ENCODE measurements at places on chromosomes 12 and 14.

GRCh38 chr14:101927859-101928258, 36.5 kb upstream of the DYNC1H1 start:
- DNase-seq = peak; percentile 96

DNA sequence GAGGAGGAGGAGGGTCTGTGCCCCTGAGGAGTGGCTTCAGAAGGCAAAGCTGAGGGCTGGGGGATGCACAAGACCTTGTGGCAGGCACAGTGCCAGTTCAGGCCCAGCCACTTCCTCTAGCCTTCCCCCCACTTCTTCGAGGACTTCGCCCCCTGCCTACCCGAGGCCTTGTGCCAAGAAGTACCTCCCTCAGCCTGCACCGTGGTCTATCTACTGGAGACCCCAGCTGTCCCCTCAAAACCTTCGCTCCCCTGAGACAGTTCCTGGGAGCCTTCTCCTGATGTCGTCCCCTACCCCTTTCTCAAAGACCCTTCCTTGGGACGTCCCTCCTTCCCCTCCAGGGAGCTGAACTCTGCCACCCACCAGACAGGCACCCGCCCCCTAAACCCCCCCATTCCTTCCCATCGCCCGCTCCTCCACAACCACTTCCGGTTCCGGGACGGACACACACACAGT, 604 bp downstream of the ZNF384 start:
- peak; percentile 35 for DNase-seq

GRCh38 chr14:104431929-104432541, 147.5 kb upstream of the C14orf180 start:
- no peak for DNase-seq

DNA sequence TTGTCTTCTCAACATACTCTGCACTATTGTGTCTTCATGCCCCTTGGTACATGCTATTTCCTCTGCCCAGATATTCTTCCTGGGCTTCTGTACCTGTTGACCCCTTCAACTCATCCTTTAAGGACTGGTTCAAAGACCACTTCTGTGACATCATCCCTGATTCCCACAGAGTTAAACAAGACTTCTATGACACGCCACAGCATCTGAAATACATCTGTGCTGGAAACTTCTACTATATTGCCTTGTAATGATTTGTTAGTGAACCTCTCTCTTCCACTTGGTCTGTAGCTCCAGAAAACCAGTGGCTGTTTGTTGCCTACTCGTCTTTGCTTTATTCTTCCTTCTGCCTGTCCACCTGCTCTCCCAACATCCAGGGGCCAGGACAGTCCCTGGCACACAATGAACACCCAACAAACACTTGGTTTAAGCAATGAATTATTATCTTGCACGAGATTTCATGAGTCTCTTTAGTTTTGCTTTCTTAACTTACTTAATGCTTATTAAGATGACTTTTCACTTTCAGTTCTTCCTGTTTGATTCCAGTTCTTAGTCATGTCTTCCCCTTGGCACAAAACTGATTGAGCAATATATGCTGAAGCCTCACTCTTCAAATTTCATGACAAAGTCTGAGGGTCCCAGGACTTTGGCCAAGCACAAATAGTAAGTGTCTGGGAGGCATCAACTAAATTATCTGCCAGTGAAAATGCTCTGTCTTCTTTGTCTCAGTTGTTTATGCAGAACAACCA, 485.9 kb downstream of the APAF1 start:
- DNase-seq = no peak

DNA sequence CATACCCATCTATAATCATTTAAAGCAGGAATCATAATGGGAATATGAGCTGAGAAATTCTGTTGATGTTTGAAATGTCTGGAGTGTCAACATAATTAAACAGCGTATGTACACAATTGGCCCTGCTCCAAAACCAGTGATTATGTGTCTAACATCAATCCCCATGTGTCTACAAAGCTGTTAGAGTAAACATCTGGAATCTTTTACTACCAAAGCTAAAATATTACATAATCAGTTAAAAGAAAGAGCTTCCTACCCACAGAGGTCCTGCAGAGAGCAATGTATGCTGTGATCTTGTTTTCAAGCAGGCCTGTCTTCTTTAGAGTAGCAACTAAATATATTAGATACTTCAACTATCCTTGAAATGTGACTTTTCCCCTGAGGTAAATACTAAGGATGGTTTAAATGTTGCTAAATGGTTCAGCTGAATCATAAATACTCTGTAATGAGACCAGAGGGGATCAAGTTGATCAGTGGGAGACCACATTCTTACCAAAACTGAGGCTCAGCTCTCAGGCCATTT, 74.3 kb downstream of the RASSF8 start:
- peak; percentile 60 for DNase-seq
